Stimulated activated naive CD4-positive, alpha-beta T cell treated with Interleukin-2 at 50 U/mL for 16 hours (primary cell): ENCODE measurements at places on chromosomes 12 and 14.

GRCh38 chr12:128305336-128305892, 38.4 kb downstream of the TMEM132C start:
- no peak for DNase-seq

GRCh38 chr12:65279369-65280112, 1.1 kb downstream of the MSRB3 start:
- no peak for DNase-seq

DNA sequence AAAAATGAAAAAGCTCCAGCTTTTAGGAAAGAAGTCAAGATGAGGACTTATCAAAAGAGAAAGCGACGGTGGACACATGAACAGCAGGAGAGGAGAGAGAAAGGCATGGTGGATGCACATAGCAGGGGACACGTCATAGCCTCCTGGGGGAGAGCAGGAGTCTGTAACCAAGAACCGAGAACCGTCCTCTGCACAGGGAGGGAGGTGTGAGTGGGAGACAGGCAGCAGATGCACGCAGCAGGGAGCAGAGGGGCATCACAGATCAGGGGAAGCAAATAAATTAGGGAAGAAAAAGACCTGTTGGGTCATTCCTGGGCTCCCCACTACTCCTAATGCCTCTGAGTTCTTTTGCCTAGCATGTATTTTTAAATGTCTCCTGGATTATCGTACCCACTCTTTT, 138.1 kb upstream of the RMST start:
- DNase-seq, result no peak

DNA sequence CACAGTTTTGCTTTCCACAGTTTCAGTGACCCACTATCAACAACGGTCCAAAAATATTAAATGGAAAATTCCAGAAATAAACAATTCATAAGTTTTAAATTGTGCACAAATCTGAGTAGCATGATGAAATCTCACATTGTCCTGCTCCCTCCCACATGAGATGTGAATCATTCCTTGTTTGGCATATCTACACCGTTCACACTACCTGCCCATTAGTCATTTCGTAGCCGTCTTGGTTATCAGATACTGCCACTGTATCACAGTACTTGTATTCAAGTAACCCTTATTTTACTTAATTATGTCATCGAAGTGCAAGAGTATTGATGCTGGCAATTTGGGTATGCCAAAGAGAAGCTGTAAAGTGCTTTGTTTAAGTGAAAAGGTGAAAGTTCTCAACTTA, 145.3 kb downstream of the SLC5A8 start:
- DNase-seq, result no peak

GRCh38 chr12:51593539-51593938, 2.5 kb downstream of the SCN8A start:
- no peak for DNase-seq

DNA sequence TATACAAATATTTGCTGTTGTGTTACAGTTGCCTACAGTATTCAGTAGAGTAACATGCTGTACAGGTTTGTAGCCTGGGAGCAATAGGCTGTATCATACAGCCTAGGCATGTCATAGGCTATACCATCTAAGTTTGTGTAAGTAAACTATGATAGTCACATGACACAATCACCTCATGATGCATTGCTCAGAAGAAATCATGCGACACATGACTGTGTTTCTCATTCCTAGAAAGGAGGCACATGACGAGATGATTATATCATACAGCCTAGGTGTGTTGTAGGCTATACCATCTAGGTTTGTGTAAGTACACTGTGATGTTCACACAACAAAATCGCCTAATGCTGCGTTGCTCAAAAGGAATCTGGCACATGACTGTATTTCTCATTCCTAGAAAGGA, 31.9 kb downstream of the NOPCHAP1 start:
- DNase-seq, result no peak
